Esophagus muscularis mucosa (tissue), 4 donors: ENCODE measurements at places on chromosomes 5 and 9.

DNA sequence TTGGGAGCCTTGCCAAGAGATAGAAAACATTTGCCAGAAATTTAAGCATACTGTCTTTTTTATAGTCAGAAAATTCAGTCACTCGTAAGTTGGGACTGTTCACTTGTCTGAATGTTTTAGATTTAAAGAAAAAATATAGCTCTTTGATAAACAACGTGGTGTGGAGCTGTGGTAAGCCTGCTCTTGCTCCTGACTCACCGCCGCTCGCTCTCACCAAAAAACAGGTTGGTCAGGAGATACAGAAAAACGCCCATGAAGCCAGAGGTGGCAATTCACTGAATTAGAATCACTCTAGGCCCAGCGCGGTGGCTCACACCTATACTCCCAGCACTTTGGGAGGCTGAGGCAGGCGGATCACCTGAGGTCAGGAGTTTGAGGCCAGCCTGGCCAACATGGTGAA, 6.2 kb downstream of the LNPEP start:
- no peak for DNase-seq

GRCh38 chr5:90054612-90055011, 354.9 kb downstream of the CETN3 start:
- DNase-seq: no peak

GRCh38 chr9:71676460-71676859, 91.9 kb downstream of the CEMIP2 start:
- no peak for DNase-seq

DNA sequence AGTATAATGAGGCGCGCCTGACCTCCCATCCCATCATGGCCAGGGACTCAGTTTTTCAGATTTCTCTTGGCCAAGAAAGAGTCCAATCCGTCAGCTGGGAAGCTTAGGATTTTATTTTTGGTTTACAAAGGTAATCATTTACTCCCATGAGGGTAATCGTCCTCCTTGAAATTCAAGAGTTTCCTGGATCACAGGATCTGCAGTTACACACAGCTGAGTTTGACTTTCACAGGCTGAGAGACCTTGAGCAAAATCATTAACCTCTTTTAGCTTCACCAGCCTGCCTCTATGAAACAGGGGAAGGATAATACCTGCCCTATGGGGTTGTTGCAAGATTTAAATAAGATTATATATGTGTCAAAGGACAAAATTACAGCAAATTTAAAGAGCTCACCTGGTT, 15.4 kb upstream of the AK3 start:
- DNase-seq: no peak

- no peak for DNase-seq
These were observed 482.2 kb downstream of the NTRK2 start for GRCh38 chr9:85151741-85152140.

DNA sequence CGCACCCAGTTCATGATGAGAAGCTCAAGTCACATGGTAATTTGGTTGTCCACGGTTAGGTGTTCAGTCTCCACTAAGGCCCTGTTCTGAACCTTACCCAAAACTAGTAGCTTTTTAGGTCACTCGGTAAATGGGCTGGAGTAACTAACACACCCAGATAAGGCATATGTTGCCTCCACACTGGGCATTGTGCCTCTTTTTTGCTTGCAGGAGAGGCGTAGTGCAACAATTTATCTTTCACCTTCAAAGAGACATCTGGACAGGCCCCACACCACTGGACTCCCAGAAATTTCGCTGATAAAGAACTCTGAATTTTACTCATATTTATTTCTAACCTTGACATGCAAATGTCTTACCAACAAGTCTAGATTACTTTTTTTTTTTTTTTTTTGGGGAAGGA, 16.8 kb upstream of the PTGES start:
- no peak for DNase-seq

- DNase-seq: no peak
These were observed 19.0 kb downstream of the PTCH1 start for GRCh38 chr9:95497772-95498171.

DNA sequence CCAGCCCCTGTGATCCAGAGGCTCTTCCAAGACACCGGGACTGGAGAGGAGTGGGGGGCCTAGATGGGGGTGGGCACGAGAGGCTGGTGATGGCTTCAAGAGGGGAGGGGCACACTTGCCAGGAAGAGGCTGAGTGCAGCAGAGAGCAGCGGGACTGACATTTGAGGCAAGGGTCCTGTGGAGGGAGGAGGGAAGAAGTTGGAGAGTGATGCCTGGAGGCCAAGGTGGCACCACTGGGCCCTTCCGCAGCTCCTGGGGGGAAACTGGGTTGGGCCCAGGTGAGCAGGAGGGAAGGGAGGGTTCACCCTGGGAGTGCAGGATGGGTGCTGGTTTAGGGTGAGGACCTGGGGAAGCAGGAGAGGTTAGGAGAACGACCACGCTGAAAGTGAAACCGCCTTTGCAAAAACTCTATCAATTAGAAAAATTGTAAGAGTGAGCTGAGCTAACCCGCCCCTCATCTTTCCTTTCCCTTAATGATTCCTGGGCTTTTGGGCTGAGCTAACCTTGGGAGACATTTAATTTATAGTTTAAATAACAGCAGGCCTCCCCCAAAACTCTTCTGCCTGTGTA, 26.2 kb downstream of the ABO start:
- no peak for DNase-seq

DNA sequence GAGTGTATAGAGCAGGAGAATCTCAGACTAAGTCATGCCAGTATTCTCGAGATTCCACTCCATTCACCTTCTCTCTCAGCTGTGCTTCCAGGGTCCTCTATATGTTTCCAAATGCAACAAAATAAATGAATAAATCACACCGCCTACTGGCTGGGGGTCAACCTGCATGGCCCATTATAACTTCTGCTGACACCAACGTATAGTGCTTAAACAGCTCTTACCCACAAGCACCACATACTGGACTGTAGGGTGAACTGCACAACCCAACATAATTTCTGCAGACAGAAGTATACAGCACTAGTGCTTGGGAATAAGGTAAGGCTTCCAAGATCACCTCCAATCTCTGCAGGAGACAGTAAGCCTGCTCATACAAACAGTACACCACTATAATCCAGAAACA, 33.1 kb upstream of the HTR4 start:
- no peak for DNase-seq

- peak; percentile 4 for DNase-seq
These were observed 126.7 kb downstream of the FOXD1 start for GRCh38 chr5:73321757-73322436.

DNA sequence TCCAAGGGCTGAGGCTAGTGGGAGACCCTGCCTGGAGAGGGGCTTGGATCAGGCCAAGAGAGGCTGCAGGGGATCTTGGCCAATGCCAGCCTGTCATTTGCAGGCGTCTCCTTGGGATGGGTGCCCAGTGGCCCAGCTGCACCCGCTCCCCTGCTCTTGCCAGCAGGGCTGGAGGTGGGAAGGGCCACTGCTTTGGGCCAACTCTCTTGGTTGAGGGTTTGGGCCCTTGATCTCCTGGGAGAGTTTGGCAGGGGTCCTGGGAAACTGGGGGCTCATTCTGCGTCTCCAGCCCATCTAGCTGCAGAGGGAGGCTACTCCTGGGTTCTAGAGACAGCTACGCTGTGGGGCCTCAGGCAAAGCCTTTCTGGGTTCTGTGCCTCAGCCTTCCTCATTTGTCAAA, 10.5 kb downstream of the PSD2 start:
- no peak for DNase-seq
